ENCODE measurements at places on chromosomes 7 and 10. TPM values are rescaled to one million over a fixed set of nuclear protein-coding genes. Genes with fewer than 3 reads are reported as not detected.

The PTPRN2 gene
- total RNA-seq, result 0.53 TPM

The NODAL gene
- not detected for total RNA-seq

The OPN1SW gene
- total RNA-seq, result not detected

The RRP12 gene
- 21.6 TPM for total RNA-seq

The AKR1E2 gene
- total RNA-seq, result 3.4 TPM

The NEUROD6 gene
- not detected for total RNA-seq

The FXYD4 gene
- not detected for total RNA-seq

The ATOH7 gene
- total RNA-seq, result not detected

The HOXA1 gene
- total RNA-seq, result 1.0 TPM

The ASB4 gene
- total RNA-seq, result not detected

The ASAH2 gene
- 0.46 TPM for total RNA-seq

The SPDYE2B gene
- total RNA-seq, result not detected

The ARHGEF5 gene
- total RNA-seq, result 0.66 TPM

The BLNK gene
- not detected for total RNA-seq

The AMZ1 gene
- not detected for total RNA-seq

The ABCC2 gene
- 0.99 TPM for total RNA-seq

The PLEKHS1 gene
- not detected for total RNA-seq

The ANXA8L1 gene
- total RNA-seq, result 0.04 TPM

The ALOX5 gene
- total RNA-seq, result 0.40 TPM

The AFAP1L2 gene
- 7.3 TPM for total RNA-seq

The SUN3 gene
- not detected for total RNA-seq

The GPR15LG gene
- total RNA-seq, result not detected

The MBLAC1 gene
- 3.0 TPM for total RNA-seq

The CALHM3 gene
- total RNA-seq, result not detected

The CALML5 gene
- total RNA-seq, result not detected

The SPACDR gene
- 1.2 TPM for total RNA-seq

The PNLIPRP2 gene
- total RNA-seq, result not detected

The GPNMB gene
- 0.59 TPM for total RNA-seq

The IDI2 gene
- total RNA-seq, result not detected

The DRGX gene
- not detected for total RNA-seq

The BICC1 gene
- 1.7 TPM for total RNA-seq

The CYP26A1 gene
- 0.07 TPM for total RNA-seq

The SH2B2 gene
- total RNA-seq, result 0.86 TPM

The C10orf105 gene
- total RNA-seq, result not detected

The SHTN1 gene
- total RNA-seq, result 3.2 TPM

The HYAL4 gene
- total RNA-seq, result 0.20 TPM

The XRCC2 gene
- total RNA-seq, result 6.7 TPM

The GRM3 gene
- total RNA-seq, result not detected

The EMX2 gene
- not detected for total RNA-seq

The FAM13C gene
- total RNA-seq, result 0.11 TPM

The PLXNA4 gene
- total RNA-seq, result 12.5 TPM

The PRR15 gene
- 3.2 TPM for total RNA-seq

The ACTR3C gene
- 0.20 TPM for total RNA-seq

The METTL27 gene
- 1.0 TPM for total RNA-seq

The PAPOLB gene
- total RNA-seq, result 0.04 TPM

The AGR2 gene
- not detected for total RNA-seq

The CNTNAP2 gene
- total RNA-seq, result not detected

The TBX20 gene
- total RNA-seq, result 5.9 TPM

The LRRTM3 gene
- not detected for total RNA-seq

The MCM10 gene
- 11.5 TPM for total RNA-seq

The DOCK1 gene
- 74.0 TPM for total RNA-seq

The NKX2-3 gene
- total RNA-seq, result 0.07 TPM

The CDHR3 gene
- 1.4 TPM for total RNA-seq

The AASS gene
- total RNA-seq, result 34.0 TPM

The LRIT1 gene
- not detected for total RNA-seq

The CACUL1 gene
- total RNA-seq, result 27.4 TPM

The MMP21 gene
- total RNA-seq, result 0.07 TPM

The HOXA11 gene
- not detected for total RNA-seq

All from pulmonary artery endothelial cell (primary cell).